ENCODE measurements at places on chromosomes 7 and 10. TPM values are rescaled to one million over a fixed set of nuclear protein-coding genes. Genes with fewer than 3 reads are reported as not detected.

GRCh38 chr7:44626620-44627019 is 20.2 kb downstream of the OGDH start:
- peak; percentile 26 for DNase-seq

DNA sequence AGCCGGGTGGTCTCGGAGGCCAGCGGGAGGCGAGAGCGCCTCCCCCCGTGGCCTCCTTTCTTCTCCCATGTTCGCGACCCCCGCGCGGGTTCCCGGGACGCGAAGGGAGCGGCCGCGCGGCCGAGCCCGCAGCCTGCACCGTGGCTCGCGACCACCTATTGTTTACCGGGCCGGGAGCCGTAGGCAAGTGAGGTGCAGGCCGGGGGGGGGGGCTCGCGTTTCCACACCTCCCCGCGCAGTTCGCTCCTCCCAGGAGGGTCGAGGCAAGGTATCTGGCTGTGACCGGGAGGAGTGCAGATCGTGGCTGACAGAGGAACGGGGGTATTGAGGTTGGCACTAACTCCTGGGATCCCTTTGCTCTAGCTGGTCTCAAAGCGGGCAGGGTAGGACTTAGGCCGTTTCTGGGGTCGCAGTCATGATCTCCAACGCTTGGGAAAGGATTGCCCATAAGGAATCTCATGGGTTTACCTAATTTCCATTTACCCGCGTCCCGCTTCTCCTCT is 734 bp downstream of the PTPN12 start:
- DNase-seq = peak; percentile 90

Gene TMEM213
- total RNA-seq = not detected

Gene ZNF316
- 14.1 TPM for total RNA-seq

DNA sequence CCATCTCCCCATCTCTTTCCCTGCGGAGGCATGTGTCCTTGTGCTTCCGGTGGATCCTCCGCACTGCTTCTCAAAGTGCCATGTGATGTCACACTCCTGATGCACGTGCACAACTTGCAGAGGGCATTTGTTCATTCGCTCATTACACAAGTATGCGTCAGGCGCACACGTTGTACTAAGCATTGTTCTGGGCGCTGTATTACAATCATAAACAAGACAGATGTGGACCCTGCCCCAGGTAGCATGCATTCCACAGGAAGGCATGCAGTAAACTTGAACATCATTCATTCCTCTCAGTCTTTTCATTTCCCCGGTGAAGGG is 9.0 kb upstream of the RAMP3 start:
- no peak for DNase-seq

GRCh38 chr7:3573151-3573550 is 272.1 kb downstream of the SDK1 start:
- no peak for DNase-seq

- no peak for DNase-seq
Observed at GRCh38 chr7:30973791-30974604, 10.2 kb downstream of the GHRHR start.

- DNase-seq = no peak
Observed at GRCh38 chr7:8105449-8106095, 137.0 kb downstream of the GLCCI1 start.

DNA sequence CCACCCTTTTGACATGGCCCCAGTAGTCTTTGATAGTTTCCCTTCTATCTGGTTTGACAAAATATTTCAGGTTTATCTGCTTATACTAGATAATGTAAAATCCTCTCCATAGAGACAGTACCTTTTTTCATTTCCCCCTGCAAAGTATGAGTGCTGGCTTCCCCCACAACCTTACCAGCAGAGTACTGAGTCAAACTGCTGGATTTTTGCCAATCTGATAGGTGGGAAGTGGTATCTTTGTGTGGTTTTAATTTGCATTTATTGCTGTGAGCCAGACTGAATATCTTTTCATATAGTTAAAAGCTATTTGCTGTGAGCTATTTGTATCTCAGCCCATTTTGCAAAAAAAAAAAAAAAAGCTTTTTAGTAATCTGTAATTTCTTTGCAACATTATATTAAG is 32.1 kb upstream of the HECTD2 start:
- no peak for DNase-seq

DNA sequence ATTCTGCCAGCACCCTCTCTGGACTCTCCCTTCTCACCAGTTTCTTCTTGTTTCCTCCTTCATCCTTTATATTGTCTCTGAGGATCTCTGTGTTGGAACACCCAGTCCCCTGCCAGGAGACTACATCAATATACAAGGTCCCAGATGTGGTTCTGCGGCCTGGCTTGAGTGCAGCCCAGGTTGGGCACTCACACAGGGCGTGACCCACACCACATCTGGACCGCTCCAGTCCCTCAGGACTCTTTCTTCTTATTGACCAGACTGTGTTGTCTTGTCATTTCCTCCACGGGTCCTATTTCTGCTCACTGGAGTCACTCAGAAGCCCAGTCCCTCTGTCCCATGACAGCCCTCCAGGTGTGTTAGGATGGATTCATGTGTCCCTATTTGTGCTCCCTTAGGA is 26.0 kb downstream of the NKX2-3 start:
- no peak for DNase-seq

Data from osteoblast (primary cell).